AG10803 (cell line): ENCODE measurements at places on chromosomes 3 and 15.

GRCh38 chr15:57527382-57528091 lies 64.2 kb upstream of the MYZAP start:
- DNase-seq: peak; percentile 93

- no peak for DNase-seq
These were observed 64.4 kb downstream of the LRRC28 start for GRCh38 chr15:99315636-99316035.

GRCh38 chr3:132083159-132083558 lies 48.3 kb upstream of the CPNE4 start:
- DNase-seq: no peak

GRCh38 chr3:29561651-29562149 lies 280.8 kb downstream of the RBMS3 start:
- no peak for DNase-seq

GRCh38 chr3:196222876-196223595 lies 6.7 kb downstream of the SLC51A start:
- no peak for DNase-seq

DNA sequence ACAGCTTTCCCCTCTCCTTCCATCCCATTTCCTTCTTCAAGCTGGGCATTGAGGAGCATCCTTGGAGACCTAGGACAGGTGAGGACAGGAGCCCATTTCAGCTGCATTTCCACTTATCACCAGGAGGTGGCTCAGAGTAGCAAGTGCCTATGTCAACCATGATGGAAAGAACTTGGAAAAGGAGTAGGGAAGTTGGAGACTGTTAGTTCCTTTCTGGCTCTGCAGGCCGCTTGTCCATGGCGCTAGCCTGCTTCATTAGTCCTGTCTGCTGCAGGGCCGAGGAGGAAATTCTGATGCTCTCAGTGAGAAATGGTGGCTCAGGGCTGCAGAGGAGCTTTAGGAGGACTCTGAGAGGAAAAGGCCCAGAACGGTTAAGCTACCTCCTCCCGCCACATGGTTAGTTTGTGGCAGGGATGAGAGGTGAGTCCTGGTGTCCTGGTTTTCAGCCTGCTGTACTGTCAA lies 7.0 kb upstream of the CD276 start:
- peak; percentile 65 for DNase-seq

DNA sequence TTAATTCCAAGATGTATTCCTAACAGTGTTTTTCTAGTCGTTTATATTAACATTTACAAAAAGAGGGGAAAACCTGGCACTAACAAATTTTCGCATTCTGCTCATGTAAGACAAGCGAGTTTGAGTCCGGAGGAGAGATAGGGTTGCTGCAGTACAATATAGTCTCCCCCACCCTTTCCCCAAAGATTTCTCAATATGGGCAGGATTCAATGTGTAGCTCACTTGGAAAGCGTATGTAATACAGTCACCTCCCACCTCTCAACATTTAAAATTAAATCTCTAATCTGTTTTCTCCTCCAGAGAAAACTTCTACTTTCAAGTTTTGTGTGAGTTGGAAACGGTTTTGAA lies 57.9 kb downstream of the CMSS1 start:
- DNase-seq: peak; percentile 72

GRCh38 chr3:36796161-36796560 lies 31.8 kb upstream of the DCLK3 start:
- no peak for DNase-seq

- DNase-seq: peak; percentile 96
These were observed 24.6 kb upstream of the RSL24D1 start for GRCh38 chr15:55221090-55222011.

DNA sequence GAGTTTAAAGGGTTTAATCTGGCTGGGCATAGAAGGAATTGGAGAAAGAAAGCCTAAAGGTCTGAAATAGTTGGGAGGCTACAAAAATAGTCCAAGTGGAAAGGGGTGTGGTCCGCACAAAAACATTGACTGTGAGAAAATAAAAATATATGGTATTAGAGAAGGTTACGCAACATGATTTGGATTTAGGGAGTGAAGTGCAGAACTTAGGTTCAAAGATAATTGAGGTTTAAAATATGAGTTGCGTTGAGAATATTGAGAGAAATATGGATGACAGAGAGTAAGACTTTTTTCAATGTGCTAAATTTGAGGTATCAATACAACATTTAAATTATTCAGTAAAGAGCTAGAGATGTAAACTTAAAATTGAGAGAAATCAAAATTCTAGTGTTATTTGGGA lies 15.4 kb upstream of the CMC1 start:
- DNase-seq: no peak

DNA sequence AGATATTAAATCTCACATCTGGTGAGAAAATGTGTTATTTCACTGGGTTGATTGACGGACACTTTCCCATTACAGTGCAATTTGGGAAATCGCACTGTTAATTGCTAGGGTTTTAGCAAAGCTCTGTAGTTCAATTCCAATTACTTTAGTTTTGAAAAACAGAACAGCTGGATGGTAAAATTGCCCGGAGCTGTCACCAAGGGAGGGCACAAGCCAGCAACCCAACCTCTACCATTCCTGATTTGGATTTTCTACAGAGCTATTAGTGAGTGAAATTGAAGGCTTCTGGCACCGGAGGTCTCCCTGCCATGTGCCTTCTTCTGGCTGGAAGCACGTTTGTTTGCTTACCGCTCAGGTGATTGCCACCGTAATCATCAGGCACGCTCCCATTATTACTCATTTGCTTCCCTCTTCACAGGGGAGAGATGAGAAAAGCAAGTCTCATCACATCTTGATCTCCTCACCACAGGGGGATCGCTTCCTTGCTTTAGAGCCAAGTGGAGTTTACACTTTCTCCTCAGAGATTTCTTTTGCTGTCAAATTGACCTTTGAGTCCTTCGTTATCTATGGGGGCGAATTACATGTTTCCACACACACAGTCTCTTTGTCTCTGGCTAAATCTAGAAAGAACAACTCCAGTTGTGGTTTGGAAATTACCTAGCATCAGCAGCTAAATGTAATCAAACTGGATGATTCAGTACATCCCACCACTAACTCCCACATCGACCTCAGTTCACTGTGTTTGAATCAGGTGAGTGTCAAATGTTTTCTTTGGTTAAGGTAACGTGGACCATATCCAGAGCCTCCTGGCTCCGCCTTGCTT lies 421.7 kb upstream of the GOLIM4 start:
- no peak for DNase-seq

DNA sequence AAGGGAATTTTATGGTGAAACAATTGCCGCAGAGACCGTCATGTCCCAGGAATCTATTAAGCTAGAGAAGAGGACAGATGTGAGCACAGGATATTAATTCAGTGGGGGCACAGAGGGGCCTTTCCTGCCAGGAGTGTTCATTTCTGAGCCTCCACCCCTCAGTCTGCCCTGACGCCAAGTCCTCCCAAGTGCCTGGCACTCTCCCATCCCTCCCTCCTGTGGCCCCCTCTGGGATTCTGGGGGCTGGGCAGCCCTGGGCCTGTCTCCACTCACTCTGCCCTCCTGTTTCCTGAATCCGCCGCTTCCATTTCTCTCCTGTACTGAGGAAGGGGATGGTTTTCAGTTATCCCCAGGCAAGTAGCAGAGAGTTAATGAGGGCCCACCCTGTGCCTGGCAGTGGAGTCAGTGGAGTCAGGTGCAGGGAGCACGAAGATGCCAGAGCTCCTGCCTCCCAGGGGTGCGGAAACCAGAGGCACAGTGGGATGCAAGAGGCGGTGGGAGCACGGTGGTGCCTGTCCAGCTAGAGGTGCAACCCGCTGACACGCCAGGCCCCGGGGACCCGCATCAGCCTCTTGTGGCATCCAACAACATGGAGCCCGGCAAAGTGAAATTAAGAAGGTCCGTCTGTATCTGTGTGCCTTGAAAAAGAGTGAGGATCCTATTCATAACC lies 212.5 kb downstream of the XXYLT1 start:
- DNase-seq: no peak

GRCh38 chr3:107765524-107765923 lies 242.8 kb downstream of the BBX start:
- no peak for DNase-seq

- peak; percentile 78 for DNase-seq
These were observed 11.1 kb upstream of the GREM1 start for GRCh38 chr15:32706704-32707103.
